LoVo (cell line): ENCODE measurements at places on chromosomes 1 and 21.

DNA sequence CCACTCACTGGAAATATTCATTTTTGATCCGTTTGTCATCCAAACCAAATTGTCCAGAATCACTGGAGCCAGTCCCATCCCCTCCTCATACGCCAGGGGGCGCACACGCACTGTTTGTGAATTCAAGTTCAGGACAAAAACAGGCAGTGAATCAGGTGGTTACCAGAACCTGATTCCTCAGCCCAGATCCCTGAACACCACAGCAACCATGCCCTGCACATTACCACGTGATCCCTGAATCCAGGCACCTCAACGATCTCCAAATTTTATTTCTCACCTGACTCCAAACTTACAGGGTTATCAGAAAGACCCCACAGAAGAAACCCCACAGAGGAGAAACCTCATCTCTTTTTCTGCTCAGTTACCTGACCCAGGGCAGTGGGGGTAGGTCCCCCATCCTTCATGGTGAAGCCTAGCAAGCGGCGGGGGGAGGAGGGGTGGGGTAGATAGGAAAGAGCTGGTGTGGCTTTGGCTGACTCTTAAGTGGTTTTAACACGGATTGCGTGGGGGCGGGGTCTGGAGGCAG is 1.4 kb upstream of the PTPRF start:
- DNase-seq, result peak; percentile 85

DNA sequence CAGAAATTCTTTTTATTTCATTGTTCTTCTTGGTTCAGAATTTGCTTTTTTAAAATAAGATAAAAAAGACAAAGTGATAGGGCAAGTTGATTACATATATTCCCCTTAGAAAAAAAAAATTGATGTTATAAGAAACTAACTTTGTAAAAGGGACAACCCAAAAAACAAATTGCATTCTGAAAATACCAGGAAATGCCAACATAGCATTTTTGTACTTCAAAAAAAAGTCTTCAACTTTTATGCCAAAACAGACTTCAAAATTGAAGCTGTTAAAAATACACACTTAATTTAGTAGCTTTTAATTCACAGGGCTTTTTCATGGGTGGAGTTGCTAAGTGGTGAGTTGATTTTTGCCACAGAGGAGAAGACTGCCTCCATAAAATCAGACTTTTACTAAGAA is 70.9 kb downstream of the ODF2L start:
- no peak for DNase-seq

DNA sequence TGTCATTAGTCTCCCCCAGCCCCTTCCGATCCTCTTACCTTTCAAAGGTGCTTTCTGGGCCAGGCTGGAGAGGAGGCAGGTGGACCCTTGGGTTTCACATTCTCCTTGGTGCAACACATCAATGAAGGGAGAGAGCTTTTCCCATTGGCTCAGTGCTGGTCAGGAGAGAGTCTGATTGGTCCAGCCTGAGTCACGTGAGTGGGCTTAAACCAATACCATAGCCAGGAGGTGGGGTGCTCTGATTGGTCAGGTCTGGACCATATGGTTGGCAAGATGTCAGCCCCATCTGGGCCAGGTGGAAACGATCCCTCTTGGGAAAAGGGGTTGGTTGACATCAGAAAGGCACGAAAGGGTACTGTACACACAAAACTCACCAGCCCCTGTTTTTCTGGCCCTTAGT is 44.8 kb upstream of the ABCG1 start:
- DNase-seq, result no peak

- DNase-seq, result no peak
Observed at GRCh38 chr1:27655151-27655937, 16.6 kb downstream of the IFI6 start.

DNA sequence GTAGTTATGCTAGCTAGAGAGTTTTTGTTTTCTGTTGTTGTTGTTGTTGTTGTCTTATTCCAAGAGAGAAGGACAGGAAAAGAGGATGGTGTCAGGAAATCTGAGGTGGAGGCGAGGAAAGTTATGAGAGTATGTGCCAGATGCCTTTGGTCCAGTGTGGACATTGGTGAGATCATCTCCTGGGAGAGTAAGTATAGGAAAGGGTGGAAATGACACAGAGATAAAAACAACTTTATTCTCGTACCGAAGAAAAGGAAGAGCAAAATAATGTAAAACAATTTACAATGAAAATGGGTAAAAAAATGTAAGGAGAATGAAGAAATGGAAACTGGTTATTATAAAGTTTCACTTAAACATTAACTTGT is 97.4 kb upstream of the ADGRL2 start:
- no peak for DNase-seq

DNA sequence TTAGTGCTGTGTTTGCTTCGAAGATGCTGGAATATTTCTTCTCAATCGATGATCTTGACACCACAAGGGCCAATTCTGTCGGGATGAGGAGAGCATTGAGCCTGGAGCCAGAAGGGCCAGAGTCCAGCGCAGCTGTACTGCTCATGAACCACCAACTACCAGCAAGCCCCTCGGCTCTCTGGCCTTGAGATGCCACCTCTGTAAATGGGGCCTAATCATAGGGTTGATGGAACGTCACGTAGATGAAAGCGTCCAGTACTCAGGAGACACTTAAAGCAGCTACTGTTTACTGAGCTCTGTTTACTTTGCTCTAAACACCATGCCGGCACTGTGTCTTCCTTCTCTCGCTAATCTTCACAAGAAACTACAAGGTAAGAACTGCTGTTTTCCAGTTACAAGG is 26.3 kb downstream of the CCDC185 start:
- DNase-seq, result no peak

GRCh38 chr21:20404915-20405314 is 593.3 kb upstream of the NCAM2 start:
- no peak for DNase-seq
